ENCODE measurements at places on chromosomes 5 and 9.

- no peak for DNase-seq
Measured at GRCh38 chr5:82422001-82422740, 144.0 kb upstream of the RPS23 start.

GRCh38 chr9:36938617-36939016, 95.5 kb downstream of the PAX5 start:
- no peak for DNase-seq

DNA sequence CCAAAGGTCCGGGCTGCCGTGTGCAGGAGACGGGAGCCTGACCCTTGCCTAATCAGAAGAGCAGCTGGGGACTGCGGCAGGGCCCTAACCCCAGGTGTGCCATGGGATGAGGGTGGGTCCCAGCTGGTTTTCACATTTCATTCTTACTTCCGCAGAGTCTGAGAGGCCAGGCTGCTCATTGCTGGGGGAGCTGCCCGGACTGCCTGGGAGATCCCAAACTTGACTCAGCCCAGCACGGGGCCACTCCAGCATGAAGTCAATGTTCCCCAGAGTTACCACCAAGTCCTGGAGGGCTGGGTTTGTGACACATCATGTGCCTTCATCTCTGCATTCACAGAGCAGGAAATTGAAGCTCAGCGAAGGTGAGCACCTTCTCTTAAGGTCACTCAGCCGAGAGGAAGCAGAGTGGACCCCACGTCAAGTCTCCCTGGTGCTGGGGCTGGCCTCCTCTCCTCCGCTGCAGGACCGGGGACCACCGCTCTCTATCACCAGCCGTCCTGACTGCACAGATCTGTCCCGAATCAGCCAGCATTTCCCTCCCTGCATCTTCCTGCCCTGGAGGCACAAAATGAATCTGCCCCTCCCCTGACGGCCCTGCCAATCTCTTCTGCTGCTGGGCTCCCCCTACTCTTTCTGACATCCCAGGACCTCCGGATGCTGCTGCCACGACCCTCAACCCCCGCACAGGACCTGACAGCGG, 54.6 kb upstream of the PHYKPL start:
- no peak for DNase-seq

GRCh38 chr5:143347698-143348344, 55.7 kb downstream of the NR3C1 start:
- no peak for DNase-seq

DNA sequence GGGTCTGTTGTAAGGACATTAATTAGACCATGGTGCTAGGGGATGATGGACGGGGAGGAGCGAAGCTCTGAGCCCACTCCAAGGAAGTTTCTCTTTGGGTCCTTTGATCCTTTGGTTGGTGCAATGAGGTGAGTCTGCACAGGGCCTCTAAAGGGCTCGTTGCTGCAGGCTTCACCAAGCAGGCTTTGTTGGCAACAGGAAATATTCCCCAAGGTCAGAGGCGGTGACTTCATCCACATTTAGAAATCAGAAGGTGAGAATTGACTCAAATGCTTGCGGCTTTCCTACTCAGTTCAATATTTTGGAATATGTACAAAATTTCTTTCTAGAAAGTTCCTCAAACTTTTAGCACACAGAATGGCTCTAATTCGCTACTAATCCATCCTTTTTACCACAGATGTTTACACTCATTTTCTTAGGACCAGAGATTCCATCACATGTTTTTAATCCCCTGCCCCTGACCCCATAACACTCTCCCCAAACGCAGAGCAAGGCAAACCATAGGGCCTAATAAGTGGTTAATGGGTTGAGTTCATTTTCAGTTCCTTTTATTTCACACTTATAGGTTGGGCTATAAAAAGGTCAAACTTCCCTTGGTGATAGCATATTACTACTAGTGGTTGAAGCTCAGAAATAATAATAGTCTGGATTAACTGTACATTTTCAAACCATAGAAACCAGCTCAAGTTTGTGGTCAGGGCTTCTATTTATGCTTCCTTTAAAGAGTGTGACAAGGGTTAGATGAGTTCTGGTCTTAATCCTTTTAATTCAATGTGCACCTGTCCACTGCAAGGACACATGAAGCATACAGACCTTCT, 37.3 kb upstream of the TMEM252 start:
- DNase-seq: no peak

DNA sequence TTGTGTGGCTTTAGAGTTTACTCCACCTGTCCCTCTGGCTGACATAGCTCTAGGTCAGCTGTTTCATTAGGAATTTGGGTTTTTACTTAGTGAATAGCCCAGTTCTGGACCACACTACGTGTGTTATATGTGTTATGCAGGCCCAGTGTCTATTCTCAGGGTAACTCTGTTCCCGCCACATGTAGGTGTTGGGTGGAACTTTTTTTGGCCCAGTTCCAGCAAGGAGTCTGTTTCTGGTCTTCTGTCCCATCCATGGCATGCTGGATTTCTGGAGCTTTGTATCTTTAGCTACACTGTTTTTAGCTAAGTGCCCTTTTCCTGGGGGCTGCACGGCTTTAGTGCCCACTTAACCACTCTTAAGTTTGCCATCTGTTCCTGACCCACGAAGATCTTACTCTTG, 15.5 kb downstream of the RMI1 start:
- DNase-seq: no peak

DNA sequence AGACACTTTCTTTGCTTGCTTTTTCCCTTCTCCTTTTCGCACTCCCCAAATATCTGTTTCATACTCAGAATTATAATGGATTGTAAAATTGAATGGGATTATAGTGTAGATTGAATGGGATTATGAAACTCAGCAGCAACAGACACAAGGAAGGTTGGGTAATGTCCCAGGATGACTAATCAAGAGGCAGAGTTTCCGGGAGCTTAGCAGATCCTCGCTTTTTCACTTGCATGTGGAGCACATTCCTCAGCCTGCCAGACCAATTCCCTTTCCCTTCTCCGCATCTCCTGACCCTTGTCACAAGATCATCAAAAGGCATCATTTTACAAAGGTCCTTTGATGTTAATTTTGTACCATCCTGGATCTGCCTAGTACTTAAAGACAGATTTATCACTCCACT, 55.1 kb upstream of the SLC1A1 start:
- peak; percentile 55 for DNase-seq

DNA sequence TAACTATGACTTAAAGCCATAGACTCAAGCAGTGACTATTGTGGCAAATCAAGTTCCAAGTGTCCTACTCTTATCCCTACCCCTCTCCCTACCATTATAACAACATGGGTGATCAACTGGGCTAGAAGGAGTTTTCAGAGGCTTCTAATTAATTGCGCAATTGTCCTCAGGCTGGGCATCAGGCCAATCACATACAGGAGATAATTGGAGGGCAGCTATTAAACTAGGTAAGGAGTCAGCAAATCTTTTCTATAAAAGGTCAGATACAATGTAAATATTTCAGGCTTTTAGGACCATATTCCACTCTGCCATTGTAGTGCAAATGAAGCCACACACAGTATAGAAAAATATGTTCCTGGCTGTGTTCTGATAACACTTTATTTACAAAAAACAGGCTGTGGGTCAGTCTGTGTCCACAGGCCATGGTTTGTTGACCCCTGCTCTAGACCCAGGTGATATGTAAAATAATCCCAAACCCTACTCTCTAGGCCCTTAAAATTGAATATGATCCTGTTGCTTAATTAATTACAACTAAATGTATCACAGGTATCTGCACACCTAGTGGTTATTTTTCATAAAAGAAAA, 141.4 kb upstream of the PIK3R1 start:
- no peak for DNase-seq

DNA sequence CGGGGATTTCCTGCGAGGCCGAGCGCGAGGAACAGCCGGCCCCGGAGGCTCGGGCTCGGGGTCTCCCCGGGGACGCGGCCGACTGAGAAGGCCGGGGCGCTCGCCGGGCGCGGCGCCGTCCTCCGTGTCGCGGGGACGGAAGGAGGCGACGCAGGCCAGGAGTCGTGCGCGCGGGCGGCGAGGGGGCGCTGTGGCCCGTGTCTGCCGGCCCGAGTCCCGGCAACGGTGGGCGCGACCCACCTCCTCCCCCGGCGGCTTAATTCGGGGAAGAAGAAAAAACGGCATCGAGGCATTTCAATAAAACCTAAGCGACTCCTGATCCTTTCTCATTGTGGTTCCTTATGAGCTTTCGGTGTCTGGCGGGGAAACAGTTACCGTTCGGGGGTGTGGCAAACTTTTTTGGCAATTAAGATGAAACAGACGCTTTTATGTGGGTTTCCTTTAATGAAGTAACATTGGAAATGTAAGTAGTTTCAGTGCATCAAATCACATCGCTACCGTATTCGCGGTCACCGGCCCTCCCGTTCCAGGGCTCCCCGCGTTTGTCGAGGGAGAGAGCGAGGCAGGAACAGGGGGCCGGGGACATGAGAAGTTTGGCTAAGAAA, 3.7 kb upstream of the IRX2 start:
- no peak for DNase-seq

GRCh38 chr9:131776473-131776872, 36.6 kb upstream of the RAPGEF1 start:
- peak; percentile 25 for DNase-seq

DNA sequence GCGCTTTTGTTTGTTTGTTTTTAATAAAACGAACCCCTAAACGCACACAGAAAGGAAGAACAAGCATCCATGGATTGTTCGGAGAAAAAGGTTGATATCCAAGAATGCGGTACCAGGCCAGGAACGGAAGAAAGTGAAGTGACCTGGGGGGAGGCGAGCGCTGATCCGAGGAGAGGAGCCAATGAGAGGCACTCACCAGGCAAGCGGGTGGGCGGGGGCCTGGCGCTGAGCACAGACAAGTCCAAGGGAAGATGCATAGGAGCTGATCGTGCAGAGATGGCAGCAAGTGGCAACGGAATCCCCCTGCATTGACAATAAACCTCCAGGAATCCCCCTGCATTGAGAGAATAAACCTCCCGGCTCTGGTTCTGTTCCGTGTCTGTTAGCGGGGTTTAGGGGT, 8.4 kb downstream of the OBP2B start:
- DNase-seq: no peak

DNA sequence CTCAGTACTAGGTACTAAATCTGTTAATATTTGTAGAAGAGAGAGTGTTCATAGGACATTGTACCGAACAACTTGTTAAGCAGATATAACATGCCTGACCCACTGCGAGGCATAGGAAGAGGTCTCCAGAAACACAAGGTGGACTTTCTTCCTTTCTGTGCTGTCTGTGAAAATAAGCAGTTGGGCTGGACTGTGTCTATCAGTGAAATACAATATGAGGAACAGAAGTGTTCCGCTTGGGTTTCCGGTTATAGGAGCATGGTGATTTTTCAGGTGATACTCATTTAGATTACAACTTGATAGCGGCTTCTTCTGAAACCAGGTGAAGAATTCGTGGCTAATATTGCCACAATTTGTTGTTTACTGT, 60.9 kb upstream of the TLR4 start:
- no peak for DNase-seq

- DNase-seq: no peak
Measured at GRCh38 chr9:118529624-118530214, 825.5 kb downstream of the TLR4 start.

DNA sequence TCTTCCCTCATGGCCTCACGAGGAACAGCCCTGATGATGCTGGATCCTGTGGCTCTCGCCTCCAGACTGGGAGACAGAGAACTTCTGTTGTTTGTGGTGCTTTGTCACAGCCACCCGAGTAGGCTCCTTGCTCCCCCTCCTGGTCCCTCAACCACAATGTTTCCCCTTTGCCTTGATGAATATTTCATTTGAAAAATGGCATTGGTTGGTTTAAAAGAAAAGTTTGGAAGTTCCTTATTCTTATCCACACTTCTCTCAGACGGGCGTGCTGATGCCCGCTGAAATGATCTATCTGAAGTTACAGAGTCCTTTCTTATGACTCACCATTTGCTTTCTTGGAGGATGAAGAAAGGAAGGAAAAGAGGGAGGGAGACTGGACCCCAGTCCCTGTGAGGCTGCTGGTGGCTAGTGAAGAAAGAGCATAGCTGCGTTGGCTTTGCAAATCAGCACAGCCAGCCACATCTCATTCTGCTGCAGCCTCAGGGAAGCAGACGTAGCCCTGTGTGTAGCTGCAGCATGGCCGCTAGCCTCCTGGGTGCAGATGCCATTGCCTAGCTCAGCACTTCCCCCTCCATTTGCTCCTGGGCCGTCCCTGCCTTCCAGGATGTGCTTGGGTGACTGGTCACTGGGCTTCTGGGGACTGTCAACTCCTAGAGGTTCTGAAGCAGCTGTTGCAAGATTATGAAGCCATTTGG, 185.9 kb downstream of the ERCC6L2 start:
- DNase-seq: peak; percentile 35

DNA sequence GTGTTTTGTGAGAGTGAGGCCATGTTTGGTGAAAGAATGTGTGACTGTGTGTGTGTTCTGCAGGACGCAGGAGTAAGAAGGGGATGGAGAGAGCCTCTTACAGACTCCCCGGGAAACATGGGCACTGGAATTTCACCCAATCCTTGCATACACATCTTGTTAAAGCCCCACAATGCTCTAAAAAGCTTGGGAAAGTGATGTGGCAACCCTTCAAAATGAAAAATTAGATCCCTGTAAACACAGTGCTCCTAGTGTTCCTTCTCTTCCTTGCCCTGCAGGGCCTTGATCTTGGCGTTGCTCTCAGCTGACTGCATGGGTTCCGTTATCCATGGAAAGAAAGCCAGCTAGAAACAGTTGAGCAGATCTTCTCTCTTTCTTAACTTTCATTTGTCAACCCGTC, 701.7 kb downstream of the SEMA5A start:
- no peak for DNase-seq

DNA sequence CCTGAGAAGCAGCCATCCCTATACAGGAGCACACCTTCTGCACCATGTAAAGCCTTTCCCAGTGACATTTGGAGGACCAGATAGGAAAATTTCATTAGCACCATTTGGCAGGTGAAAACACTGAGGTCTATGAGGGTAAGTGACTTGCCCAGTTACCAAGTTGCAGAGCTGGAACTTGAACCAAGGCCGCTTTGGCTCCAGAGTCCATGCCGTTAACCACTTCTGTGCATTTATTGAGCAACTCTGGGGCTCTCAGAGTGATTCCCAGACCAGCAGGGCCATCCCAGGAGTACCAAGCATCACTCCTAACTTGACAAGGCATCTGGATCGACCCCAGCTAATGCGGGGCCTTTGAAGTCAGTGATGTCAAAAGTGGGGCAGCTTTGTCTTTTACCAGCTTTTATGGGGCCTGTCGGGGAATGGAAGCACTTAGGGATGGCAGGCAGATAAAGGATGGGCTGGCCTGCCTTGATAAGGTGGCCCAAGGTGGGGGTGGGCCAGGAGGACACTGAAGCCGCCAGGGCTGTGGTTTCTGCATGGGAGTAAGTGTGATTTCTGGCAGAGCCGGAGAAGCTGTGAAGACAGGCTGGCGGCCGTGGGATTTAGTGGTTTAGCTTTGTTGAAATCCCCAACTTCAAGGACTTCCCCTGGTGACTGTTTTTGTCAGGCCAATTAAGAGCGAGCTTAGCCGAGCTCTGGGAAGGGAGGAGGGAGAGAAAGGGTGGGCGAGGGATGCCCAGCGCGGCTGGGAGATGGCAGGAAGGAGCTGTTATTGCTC, 127.3 kb downstream of the MACROH2A1 start:
- no peak for DNase-seq

DNA sequence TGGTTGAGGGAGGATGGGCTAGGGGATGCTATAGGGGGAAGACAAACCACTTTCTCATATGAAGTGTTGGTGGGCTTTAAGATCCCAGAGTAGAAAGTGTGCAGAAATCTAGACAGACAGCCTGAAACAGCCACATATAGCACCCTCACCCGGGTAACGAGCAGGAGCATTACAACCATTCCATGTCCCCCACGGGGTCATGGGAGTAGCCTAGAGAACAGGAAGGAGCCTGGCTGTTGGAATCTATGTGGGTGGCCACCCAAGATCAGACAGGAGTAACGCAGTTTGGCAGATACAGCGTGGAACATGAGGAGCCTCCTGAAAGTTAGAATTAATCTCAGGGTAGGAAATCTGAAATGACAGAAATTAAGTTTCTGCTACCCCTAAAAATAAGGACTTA, 146.1 kb upstream of the RAI14 start:
- peak; percentile 66 for DNase-seq

GRCh38 chr5:156893517-156893916, 43.4 kb downstream of the PPP1R2B start:
- no peak for DNase-seq

All from brain microvascular endothelial cell (primary cell).